ENCODE measurements at places on chromosomes 16 and 17. TPM values are rescaled to one million over a fixed set of nuclear protein-coding genes. Genes with fewer than 3 reads are reported as not detected.

- no peak for DNase-seq
These were observed 3.0 kb downstream of the COA3 start for GRCh38 chr17:42795465-42795864.

DNA sequence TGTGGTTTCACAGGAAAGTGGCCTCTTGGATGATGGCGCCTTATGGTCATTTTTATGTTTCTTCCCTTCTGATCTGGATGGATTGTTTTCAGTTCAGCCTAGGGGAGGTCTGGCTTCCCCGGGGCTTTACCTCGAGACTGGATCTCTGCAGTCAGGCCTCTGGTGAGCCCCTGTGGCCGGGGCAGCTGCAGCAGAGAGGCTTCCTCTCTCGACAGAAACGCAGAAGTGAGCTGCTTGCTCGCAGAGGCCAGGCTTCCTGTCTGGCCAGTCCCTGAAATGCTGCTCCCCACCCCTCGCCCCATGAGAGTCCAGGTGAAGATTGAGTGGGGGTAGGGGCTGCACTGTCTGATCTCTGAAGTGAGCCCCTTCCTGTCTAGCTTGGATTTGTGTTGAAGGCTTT is 44.0 kb downstream of the PLCG2 start:
- DNase-seq, result no peak

- no peak for DNase-seq
These were observed 180.5 kb upstream of the TOX3 start for GRCh38 chr16:52727441-52727840.

DNA sequence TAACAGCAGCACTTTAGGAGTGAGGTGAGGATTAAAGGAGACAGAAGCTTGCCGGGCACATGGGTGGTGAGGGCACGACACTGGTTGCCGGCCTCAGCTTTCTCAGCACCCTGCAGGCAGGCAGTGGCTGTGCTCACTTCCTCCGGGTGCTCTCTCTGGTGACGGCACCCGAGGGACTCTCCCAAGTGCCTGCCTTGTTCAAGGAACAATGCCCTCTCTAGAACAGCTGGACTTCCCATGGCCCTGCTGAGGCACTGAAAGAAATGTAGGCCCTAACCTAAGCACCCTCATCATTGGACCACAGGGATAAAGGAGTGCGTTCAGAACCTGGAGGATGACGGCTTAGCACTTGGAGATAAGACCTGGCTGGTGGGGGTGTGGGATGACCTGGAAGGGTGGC is 72.7 kb downstream of the N4BP1 start:
- no peak for DNase-seq

DNA sequence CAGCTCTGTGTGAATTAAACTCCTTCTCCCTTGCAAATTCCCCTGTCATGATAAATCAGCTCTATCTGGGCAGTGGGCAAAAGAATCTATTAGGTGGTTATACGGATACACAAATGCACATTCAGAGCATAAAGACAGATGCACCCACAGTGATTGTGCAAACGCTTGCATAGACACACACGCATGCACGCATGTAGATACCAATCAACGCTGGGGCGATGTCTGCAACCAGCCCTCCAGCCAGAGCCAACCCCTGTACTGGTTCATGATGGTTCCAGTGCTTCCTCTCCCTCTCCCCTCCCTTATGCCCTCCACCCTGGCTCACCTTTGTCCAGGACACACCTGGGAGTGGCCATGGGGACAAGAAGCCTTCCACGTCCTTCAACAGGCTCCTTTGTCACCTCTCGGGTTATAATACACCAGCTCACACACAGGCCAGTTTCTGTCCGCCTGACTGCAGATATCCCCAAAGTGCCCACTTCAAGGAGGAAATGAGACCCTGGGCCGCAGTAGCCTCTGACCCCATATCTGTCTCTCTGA is 33.1 kb upstream of the SNN start:
- no peak for DNase-seq

DNA sequence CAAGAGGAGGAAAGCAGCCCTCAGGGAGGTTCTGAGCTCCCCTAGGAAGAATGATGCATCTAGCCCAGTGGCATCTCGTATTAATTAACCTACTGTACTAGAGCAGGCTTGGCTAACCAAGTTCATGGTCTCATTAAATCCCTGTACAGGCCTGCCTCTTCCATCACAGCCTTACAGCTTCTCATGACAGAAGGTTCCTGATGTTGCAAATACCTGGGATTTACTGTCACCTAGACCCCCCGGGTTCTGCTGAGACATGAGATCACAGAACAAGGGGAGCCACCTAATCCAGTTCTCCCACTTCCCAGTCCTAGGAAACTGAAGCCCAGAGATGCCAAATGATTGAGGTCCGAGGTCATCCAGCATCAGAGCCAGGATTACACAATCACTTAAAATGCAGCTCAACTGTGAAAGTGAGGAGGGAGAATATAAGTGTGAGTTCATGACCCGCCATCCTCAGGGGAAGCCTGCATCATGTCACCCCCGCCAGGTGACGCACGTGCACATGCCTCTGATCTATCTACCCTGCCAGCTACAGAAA is 23.9 kb downstream of the ACLY start:
- DNase-seq, result peak; percentile 93

DNA sequence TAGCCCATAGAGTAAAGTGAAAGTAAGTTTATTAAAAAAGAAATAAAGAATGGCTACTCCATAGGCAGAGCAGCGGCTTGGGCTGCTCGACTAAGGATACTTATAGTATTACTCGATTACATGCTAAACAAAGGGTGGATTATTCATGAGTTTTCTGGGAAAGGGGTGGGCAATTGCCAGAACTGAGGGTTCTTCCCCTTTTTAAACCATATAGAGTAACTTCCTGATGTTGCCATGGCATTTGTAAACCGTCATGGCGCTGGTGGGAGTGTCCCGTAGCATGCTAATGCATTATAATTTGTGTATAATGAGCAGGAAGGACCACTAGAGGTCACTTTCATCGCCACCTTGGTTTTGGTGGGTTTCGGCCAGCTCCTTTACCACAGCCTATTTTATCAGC is 13.3 kb upstream of the GAS7 start:
- DNase-seq, result no peak

DNA sequence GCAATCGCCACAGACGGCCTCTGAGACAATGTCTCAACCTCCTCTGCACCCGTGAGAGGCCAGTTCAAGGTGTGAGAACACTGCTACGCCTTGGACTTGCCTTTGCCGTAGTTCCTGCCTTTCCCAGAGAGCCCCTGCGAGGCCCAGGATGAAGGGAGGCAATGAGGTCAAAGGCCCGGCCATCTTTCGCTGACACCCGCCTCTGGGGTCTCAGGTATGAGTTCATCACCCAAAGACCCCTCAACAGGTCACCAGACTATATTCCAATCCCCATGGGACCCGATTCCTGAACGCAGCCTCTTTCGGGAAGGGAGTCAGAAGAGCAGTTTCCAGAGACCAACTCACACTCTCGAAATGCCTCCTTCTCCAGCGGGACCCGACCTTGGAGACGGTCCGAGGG is 573.5 kb downstream of the KCNJ18 start:
- no peak for DNase-seq

DNA sequence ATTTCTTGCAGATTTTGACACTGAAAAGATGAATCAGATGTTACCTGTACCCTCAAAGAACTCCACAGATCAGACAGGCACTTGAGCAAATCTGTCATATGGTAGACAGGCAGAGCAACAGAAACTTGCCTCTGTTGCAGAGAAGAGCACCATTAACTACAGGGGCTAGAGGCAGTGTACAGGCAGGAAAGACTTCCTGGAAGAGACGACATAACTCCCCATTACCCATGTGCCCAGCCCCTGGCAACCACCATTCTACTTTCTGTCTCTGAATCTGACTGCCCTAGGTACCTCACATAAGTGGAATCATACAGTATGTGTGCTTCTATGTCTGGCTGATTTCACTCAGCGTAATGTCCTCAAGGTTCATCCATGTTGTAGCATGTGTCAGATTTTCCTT is 15.5 kb downstream of the GFOD2 start:
- no peak for DNase-seq

DNA sequence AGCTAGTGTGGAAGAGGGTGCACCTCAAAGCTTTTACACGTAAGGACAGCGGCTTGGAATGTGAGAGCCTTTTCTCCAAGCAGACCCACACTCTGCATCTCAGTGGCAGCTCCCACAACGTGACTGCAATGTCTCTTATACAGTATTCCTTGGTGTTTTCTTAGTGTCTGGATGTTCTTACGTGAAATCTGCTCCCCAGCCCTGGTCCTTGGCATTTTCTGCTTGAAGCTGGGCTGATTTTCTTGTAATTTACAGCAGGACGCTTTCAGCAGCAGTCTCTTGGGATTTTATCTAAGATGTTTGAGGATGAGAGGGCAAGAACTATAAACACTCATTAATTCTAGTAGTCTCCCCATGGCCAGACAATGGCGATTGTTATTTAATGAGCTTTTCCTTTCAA is 12.1 kb upstream of the POLR3E start:
- DNase-seq, result no peak

DNA sequence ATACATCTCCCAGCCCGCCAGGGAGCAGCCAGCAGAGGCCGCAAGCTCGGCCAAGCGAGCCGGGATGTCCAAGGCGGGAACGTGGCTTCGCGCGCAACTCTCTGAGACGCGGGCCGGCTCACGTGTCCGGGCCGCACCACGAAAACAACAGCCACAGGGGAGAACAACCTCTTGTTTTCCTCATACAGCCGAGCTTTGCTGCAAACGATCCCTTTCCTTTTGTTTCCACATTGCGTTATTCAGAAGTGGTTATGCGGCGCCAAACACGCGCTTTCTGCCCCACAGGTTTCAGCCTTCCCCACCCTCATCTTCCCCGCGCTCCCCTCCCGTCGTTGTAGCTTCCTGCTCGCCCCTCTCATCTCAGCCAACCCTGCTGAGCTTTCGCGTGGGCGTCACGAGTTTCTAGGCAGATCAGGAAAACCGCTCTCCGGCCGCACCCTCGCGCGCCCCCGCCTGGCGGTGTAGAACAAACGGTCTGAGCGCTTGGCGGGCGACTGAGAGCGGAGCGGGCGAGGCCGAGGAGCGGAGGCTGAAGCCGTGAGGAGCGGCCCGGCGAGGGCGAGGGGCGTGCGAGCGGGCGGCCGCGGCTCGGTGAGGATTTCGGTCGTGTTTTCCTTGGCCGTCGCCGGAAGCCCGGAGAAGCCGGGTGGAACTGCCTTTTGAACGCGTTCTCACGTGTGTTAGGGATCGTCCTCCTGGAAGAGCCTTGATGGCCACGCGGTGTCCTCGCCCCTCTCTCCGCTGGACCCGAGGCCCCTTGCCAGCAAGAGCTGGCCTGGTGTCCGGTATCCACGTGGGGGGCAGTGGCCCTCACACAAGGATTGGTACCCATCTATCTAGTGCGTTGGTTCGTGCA is 6.6 kb upstream of the SMARCD2 start:
- peak; percentile 91 for DNase-seq

- no peak for DNase-seq
These were observed 7.7 kb upstream of the SPATA2L start for GRCh38 chr16:89709166-89709565.

DNA sequence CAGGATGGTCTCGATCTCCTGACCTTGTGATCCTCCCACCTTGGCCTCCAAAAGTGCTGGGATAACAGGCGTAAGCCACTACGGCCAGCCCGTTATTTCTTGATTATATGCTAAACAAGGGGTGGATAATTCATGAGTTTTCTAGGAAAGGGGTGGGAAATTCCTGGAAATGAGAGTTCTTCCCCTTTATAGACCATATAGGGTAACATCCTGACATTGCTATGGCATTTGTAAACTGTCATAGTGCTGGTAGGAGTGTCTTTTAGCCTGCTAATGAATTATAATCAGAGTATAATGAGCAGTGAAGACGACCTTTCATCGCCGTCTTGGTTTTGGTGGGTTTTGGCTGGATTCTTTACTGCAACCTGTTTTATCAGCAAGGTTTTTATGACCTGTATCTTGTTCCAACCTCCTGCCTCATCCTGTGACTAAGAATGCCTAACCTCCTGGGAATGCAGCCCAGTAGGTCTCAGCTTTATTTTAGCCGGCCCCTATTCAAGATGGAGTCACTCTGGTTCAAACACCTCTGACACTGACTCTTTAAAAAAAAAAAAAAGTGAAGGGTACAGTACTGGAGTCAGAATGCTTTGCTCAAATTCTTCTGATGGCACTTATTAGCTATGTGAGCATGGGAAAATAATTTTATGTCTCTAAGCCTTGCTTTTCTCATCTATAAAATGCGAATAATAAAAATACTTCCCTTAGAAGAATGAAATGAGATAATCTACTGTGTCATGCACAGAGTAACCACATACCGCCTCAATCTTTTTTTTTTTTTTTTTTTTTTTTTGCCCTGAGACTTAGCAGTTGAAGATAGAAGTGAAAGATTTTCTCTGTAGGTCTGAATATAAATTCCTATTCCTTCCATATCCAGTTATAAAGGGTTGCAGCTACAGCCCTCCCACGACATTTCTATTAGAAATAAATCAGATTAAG is 5.1 kb upstream of the CALCOCO2 start:
- no peak for DNase-seq

GRCh38 chr17:64002658-64003525 is 4.7 kb downstream of the PRR29 start:
- DNase-seq, result no peak

GRCh38 chr17:63136369-63137012 is 170.5 kb downstream of the TANC2 start:
- no peak for DNase-seq

DNA sequence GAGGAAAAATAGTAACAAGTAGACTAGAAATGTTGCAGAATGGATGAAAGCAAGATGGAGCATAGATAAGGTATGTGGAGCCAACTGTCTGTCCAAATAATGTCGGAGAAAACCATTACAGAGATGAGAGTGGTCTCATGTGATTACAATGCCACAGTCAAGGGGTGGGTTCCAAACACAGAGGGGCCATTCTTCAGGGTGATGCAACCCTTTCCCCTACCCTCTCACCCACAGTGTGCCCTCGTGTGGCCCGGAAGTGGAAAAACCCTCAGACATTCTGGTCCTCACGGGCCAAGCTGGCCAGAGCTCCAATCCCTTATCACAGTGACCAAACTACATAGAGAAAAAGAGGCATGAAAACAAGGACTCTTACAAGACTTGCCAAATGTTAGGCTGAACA is 17.7 kb upstream of the HS3ST3A1 start:
- DNase-seq, result no peak

- no peak for DNase-seq
These were observed 23.1 kb upstream of the TMEM94 start for GRCh38 chr17:75433218-75433783.

Gene OR1A1
- not detected for total RNA-seq

Gene TNFRSF13B
- total RNA-seq, result not detected

Gene USP43
- total RNA-seq, result not detected

Gene RASL10B
- 12.1 TPM for total RNA-seq

Gene KRTAP4-6
- not detected for total RNA-seq

Gene KRTAP4-7
- total RNA-seq, result not detected

Gene TBC1D3K
- total RNA-seq, result not detected

Gene SNAI3
- not detected for total RNA-seq

Gene SCO1
- 38.3 TPM for total RNA-seq

Gene PLA2G10
- total RNA-seq, result not detected

Gene RECQL5
- 19.6 TPM for total RNA-seq

Gene CACNG3
- total RNA-seq, result not detected
